Mesothelial cell of epicardium (in vitro differentiated cells): ENCODE measurements at places on chromosomes 12 and 14.

- peak; percentile 71 for DNase-seq
These were observed 28.1 kb downstream of the MSRB3 start for GRCh38 chr12:65306366-65307168.

- no peak for DNase-seq
These were observed 3.4 kb upstream of the ARHGAP5 start for GRCh38 chr14:32073537-32074189.

GRCh38 chr12:50042693-50043092 lies 14.7 kb upstream of the ASIC1 start:
- DNase-seq = no peak

DNA sequence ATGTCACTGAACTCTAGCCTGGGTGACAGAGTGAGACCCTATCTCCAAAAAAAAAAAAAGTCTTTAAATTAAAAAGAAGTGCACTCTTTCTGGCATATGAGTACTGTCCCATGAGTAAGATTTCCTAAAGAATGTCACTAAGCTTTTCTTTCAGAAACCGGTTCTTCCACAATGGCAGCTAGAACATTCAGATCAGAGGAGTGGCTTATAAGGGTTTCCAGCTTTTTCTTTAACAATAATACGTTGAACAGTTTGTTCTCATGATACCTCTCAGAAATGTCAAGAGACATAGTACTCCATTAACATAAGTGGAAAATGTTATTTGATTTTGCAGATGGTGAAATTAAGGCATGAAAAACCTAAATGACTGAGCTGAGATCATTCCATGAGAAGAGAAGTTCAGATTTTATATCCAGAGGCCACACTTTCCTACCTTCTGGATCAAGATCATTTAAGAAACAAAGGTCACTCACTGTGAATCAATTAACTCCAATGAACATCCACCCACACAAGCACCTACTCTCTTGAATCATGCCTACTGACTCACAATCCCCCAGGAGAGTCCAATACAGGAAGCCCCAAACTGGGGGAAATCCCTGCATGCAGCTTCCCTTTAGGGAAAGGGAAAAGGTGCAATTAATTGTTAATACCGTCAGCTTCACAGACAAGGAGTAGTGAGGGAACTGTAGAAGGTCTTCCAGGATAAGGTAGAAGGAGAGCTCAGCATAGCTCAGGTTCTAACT lies 86.9 kb downstream of the SPTSSA start:
- no peak for DNase-seq

DNA sequence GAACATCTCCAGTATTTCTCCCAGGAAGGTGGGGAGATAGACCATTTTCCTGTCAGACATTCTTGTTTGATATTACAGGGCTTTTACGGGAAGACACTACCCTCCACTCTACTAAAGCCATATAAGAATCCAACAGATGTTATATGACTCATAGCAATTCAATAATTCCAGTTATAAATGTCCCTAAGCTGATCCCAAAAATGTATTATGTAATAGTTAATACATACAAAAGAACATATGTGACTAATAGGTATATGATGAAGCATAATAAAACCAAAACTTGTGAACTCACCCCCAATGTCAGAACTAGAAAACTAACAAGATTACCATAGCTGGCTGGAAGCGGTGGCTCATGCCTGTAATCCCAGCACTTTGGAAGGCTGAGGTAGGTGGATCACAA lies 84.2 kb downstream of the EFCAB11 start:
- DNase-seq = no peak

DNA sequence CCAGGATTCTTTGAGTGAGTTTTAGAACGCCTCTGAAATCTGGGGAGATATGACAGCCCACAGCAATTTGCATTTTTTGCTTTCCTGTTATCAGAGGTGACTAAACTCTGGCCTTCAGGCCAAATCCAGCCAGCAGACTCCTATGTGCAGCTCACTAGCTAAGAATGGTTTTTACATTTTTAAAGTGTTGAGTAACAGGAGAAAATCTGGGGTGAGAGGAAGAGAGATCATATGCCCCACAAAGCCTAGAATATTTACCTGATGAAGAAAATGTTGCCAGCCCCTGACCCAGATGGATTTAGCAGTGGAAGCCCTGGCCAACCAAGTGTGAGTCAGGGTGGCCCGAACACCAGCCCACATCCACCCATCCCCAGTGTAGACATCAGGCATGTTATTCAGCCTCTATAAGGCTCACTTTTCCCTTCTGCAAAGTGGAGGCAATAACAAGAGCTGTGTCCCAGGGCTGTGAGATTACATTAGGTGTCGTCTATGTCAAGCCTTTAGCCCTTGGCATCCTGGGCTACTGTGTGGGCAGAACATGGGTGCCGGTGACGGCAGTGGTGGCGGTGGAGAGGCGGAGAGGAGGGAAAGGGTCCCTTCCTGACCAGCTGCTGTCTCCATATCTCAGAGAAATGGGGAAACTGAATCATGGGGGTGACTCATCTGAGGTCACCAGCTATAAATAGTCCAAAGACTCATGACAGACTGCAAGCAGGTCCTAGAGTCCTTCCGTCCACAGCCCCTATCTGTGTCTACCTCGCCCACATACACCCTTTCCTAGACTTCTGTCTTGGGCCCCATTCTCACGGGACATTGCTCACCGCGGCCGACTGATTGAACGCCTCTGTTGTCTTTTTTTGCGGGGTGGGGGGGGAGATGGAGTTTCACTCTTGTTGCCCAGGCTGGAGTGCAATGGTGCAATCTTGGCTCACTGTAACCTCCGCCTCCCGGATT lies 32.6 kb upstream of the CD9 start:
- no peak for DNase-seq
